ENCODE measurements at places on chromosomes 5 and 9. TPM values are rescaled to one million over a fixed set of nuclear protein-coding genes. Genes with fewer than 3 reads are reported as not detected.
A peak's percentile ranks its signal among the peaks of the same experiment; 100 is the strongest.

GRCh38 chr9:17236147-17236546 is 101.3 kb downstream of the CNTLN start:
- no peak for DNase-seq

The TRIP13 gene
- 5.4 TPM for total RNA-seq

DNA sequence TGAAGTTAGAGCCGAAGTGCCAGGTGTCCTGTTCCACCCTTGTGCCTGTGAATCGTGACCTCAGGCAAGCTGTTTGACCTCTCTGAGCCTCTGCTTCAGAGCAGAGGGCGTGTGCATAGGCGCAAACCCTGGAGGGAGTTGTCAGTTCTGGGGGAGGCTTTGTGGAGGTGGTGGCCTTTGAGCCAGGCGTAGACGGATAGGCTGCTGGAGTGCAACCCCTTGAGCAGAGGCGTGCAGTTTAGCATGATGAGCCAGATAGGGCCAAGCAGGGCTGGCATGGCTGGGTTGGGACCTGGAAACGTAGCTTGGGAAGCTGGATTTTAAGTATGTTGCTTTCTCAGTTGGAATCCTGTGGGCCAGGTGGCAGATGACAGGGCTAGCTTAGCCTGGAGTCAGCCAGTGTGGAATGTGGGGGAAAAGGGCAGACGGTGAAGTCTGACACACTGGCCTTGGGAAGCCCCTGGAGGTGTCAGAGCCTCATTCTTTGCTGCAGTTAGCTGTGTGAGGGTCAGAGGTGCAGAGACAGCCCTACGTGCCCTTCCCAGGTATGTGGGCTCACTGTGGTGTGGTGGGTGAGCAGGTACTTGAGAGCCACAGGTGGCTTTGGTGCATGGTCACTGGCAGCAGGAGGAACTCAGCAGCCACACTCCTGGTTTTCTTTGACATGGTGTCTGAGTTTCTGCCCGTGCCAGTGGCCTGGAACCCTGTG is 93.4 kb downstream of the DAB2IP start:
- DNase-seq: no peak

- DNase-seq: peak; percentile 61
Measured at GRCh38 chr9:113996531-113997001, 81.5 kb downstream of the AMBP start.

GRCh38 chr5:56640763-56641406 is 174.5 kb upstream of the MAP3K1 start:
- DNase-seq: peak; percentile 77

DNA sequence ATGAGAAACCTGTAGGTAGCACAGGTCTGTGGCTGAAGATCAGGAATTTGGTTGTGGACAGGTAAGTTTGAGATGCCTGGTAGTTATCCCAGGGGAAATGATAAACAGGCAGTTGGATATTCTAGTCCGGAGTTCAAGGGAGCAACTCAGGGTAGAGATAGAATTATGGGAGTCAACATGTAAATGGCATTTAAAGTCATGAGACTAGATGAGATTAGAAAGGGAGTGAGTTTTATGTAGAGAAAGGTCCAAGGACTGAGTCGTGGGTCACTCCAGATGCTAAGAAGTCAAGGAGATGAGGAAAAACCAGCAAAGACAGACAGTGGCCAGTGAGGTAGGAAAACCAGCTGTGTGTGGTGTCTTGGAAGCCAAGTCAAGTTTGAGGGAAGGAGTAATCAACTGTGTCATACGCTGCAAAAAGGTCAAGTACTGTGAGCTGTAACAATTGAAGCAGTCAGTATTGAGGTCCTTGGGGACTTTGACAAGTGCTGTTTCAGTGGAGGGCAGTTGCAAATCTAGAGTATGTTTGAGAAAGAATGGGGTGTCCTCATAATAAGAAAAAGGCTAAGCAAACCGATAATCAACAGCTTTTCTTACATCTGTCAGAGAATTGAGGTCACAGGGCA is 18.2 kb downstream of the GNPDA1 start:
- no peak for DNase-seq

GRCh38 chr5:1255081-1255561 is 29.9 kb downstream of the SLC6A18 start:
- DNase-seq: no peak

DNA sequence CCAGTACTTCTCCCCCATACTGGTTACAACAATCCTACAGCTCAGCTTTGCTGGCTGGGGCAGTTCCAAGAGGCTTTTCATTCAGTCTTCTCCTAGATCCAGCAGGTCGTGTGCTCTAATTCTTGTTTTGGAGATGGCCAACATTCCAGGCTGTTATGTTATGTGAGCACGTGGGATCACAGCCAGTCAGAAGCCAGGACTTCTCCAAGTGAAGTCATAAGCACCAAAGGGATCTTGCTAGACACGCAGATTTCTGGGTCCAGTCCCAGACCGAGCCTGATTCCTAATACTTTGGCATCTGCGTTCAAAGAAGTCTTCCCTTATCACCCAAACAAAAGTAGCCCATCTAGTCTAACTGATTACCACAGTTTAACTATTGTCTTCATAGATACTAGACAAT is 1.4 kb upstream of the LARP1 start:
- no peak for DNase-seq

GRCh38 chr9:133873461-133873891 is 118.6 kb downstream of the VAV2 start:
- no peak for DNase-seq

DNA sequence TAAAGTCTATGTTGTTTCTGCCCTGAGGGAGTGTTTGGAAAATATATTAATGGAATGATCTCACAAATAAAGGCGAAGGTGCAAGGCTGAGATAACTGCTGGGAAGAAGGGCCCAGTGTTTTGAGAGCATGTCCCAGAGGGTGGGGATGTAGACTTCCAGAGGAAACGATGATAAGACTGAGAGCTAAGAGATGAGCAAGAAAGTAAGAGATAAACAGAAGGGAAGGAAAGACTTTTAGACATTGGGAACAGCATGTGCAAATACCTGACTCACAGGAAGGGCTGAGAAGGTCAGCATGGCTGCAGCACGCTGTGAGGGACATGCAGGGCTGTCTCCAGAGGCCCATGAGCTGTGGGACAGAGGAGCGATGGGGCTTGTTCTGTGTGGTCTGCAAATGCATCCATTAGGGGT is 19.9 kb upstream of the ADRB2 start:
- no peak for DNase-seq

The STPG3 gene
- total RNA-seq: not detected

GRCh38 chr5:24353611-24354010 is 291.2 kb downstream of the CDH10 start:
- no peak for DNase-seq

- DNase-seq: peak; percentile 44
Measured at GRCh38 chr5:135220394-135221186, 178.4 kb downstream of the MACROH2A1 start.

DNA sequence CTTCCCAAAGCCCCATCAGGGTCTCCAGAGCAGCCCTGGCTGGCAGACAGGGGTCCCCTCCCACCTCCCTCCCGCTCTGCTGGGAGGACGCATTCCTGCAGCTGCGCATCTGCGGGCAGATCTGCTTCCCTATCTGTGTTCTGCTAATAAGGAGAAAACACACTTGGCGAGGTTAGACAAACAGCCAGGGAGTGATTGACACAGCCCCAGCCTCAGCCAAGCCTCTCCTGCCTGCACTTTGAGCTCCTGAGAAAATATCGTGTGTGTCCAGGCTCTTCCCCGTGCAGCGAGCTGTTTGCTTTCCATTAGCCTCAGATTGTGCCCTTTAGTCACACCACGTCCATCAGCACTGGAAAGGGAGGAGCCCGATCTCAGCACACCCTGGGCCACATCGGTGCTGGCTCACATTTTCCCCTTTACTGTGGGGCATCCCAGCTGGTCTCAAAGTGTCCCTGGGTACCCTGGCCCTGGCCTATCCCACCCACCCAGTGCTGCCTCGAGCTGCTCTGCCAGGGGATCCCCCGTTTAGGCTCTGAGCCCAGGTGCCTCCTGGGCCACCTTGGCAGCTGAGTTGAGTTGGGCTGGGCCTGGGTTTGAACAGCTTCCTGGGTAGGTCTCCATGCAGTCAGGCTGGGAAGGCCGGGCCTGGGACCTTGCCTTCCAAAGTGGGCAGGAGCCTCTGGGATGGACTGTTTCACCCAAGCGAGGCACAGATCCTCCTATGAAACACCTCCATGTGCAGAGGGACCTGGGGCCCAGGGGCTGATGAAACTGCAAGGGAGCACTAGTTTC is 61.1 kb downstream of the BARX1 start:
- peak; percentile 41 for DNase-seq

The SPOCK1 gene
- total RNA-seq: 7.3 TPM

The ADGRD2 gene
- not detected for total RNA-seq

- no peak for DNase-seq
Measured at GRCh38 chr9:104575456-104575855, 6.5 kb downstream of the OR13C8 start.

GRCh38 chr9:109094268-109094667 is 25.5 kb downstream of the TMEM245 start:
- DNase-seq: no peak

DNA sequence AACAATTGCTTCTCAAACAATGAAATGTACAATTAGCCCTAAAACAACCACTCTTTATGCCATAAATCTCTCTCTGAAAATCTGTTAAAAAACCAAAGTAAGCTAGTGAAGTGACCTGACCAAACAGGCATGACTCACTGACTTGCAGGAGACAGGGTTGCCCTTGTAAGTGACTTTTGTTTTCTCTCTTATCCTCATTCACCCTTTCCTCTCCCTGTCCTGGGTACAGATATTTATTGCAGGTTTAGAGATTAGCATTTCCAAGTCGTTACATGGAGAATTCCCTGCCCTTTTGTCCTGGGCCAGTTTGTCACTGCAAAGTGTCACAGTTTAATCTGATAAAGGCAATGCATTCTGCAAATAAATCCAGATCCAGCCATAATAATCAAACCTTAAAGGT is 484.2 kb downstream of the IRX1 start:
- no peak for DNase-seq

DNA sequence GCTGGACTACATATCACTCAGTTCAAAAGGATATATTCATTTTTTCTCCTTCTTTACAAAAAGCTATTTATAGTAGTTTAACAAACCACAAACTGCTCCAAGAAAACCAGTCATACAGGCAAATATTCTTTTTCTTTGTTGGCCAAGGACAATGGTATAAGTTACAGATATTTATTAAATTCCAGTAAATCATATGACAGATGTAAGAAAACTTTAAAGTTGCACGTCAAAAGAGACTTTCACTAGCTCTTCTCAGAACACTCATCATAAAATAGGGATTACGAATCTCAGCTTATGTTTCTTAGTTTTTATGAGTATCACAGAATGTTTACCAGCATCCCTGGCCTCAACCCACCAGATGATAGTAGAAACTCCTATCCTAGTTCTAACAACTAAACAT is 67.2 kb downstream of the ANKRD31 start:
- no peak for DNase-seq

The TXNDC8 gene
- not detected for total RNA-seq

GRCh38 chr9:6852243-6852963 is 94.6 kb downstream of the KDM4C start:
- DNase-seq: no peak

DNA sequence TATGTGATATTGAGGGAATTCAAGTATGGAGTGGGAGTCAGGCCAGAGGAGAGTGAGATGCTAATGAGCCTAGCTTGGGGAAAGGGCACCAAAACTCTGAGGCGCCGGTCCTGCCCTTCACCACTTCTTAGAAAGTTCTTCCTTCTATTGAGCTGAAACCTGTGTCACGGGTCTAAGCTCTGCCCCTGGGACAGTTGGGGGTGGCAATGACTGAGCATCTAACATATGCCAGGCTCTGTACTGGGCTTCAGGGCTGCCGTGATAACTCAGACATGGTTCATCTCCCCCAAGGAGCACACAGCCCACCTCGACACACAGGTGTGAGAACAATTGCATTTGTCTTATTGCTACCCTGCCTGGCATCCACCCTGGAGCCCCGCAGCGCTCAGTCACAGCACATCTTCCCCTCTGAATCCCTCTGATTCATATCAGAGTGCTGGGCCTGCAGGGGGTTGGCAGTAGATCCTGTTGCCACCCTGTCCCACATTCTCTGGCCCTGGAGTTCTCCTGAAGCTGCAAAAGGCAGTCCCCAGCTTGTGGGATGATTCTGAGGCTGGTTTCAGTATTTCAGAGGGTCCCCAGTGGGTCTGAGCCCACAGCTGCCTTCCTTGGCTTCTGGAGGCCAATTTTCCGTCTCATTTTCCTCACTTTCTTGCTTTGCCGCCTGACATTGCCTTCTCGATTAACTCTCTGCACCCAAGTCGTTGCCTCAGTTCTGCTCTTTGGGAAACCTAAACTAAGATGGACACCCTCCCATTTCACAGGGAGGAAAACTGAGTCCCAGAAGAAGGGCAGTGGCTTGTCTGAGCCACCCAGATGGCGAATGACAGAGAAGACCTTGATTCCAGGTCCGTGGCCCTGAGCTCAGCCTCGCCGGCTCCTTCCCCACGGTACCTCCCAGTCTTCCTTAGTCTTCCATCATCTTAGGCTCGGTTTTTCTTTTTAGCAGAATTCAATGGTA is 42.5 kb downstream of the ALG2 start:
- DNase-seq: no peak

GRCh38 chr9:38233796-38234355 is 158.6 kb upstream of the ALDH1B1 start:
- DNase-seq: no peak

The FBN2 gene
- total RNA-seq: 7.6 TPM

All from spleen (tissue), 13 donors.